ENCODE measurements at places on chromosomes 7 and 10.

GRCh38 chr7:13717031-13717430, 272.4 kb downstream of the ETV1 start:
- no peak for DNase-seq

- no peak for DNase-seq
Measured at GRCh38 chr10:79417266-79417665, 28.2 kb downstream of the ZCCHC24 start.

DNA sequence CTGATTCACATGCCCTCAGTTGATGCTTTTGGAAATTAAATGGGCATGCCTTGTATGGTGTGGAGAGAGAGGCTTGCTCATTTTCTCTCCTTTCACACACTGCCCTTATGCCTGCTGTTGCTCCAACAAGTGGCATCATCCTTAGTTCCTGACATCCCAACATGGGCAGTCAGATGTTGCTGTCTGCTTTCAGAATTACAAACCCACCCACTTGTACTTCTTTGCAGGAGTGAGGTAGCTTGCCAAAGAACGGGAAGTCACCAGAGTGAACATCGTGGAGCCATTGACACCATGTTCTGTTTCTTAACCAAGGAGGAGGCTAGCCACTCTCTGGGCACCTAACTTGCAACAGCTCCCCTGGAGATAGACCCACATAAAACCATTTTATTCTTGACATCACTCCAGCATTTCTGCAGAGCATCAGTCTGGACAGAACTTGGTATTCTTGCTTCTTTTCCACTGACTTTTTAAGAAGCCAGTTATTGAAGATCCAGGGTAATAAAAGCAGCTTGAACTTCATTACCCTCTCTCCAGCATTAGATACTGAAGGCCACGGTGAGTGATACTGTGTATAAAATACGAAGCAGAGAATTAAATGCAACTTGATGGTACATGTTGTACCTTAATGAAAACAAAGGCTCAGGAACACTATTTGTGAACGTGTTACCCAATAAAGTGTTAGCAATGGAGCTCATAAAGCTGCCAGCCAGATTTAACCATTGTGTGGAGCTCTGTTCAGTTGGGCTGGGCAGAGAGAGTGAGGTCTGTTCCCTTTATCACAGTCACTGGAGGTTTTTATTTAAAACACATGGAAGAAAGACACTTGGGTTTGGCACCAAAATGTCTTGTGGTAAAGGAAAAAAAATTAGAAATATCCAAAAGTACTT, 195.8 kb upstream of the HABP2 start:
- no peak for DNase-seq

GRCh38 chr7:40828686-40829600, 694.1 kb downstream of the SUGCT start:
- no peak for DNase-seq

GRCh38 chr10:5735119-5735518, 50.5 kb downstream of the TASOR2 start:
- DNase-seq, result no peak

- no peak for DNase-seq
Measured at GRCh38 chr7:8378349-8379019, 54.9 kb upstream of the NXPH1 start.

DNA sequence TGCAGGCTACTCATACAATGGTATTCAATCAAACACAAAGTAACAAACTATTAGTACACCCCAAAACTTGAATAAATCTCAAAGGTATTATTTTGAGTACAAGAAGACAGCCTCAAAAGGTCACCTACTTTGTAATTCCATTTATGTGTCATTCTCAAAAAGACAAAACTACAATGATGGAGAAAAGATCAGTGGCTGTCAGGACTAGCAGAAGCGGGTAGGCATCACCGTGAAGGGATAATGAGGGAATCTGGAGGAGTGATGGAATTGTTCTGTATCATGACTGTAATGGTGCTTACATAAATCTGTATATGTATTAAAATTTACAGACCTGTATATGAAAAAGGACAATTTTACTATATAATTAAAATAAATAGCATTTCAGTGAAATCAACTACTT, 37.0 kb downstream of the COG5 start:
- DNase-seq, result no peak

DNA sequence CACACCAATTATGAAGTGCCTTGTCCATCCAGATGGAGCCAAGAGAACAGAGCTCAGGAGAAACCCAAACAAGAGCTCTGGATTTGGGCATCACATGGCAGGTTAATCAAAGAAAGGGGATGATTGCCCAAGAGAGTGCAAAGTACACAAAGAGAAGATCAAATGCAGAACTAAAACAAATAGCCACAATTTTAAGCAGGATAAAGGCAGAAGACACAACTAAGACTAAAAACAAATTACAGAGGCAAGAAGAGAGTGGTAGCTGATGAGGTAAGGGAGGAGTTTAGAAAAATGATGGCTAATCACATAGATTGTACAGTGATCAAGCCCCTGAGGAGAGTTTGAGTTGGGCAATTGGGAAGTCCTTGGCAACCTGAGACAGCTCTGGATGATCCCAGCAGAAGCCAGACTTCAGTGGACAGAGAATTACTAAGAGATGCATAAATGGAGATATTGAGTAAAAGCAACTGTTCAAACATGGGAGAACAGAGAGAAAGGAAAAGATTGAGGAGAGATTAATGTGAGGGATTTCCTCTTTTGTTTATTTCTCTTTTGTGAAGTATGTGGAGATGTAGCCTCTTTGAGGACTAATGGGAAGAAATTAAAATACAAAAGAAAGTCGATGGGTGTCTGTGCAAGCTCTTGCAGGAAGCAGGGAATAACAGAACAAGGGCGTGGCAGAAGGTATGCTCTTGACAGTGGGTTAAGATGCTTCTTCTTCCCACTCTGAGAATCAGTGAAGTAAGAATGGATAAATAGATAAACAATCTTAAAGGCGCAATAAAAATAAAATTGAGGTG, 101.9 kb downstream of the LRRN3 start:
- no peak for DNase-seq

DNA sequence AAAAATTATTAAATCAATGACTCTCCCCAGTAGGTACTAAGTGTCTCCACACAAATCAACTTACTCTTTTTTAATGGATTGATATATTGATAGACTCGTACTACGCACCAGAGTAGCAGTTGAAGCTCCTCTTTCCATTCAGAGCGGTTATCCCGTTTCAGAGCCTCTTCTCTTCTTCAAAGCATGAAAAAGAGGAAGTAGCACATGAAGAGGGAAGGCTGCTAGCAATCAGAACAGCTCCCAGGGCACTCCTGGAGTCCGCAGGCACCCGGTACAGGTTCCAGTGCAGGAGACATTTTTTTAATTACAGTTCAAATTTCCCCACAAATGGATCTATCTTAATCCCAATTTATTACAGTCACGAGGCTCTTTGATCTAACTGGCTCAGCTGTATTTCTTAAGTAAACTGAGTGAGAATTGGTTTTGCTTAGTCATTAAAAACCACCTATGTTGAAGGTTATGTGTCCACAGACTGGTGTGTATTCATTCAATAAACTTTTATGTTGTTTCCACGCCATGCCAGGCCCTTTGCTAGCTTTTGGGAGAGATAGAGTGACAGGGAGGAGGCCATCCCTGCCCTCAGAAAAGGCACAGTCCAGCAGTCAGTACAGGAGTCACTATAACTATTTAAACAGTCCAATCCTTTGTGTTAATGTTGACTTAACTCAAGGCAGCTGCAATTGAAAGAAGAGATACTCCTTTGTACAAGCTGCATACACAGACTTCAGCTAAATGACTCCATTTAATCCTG, 32.1 kb upstream of the CALN1 start:
- DNase-seq, result no peak

- no peak for DNase-seq
Measured at GRCh38 chr7:28107960-28108359, 72.6 kb downstream of the JAZF1 start.

GRCh38 chr10:121308020-121308419, 290.2 kb downstream of the FGFR2 start:
- DNase-seq, result no peak

- DNase-seq, result no peak
Measured at GRCh38 chr7:22561895-22562593, 62.1 kb upstream of the STEAP1B start.

GRCh38 chr7:36527549-36527913, 137.9 kb downstream of the ANLN start:
- DNase-seq, result no peak

DNA sequence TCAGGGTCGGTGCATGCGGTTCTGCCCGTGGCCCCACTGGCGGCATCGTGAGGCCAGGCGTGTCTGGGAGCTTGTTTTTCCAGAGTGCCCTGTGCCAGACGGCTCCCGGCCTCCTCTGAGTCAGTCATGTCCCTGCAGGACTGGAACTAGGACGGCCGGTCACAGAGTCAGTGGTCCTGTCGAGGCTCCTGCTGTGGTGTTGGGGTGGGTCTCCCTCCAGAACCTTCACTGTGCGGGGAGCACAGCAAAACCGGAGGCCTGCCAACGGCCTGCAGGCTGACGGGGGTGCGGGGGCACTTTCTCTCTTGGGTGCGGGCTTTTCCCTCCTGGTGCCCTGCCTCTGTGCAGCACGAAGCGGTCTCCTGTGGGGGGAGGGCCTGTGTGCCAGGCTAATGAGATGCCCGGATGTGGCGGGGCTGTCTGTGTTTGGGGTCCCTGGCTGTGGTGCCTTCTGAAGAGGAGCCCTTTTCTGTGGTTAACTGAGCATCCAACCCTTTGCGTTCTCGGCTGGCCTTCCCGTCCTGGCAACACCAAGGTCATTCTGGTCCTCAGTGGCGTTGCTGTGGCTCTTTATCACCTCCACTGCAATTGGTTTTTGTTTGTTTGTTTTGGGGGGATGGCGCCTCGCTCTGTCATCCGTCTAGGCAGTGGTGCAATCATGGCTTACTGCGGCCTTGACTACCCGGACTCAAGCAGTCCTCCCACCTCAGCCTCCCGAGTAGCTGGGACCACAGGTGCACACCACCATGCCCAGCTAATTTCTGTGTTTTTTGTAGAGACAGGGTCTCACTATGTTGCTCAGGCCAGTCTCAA, 8.0 kb downstream of the GET4 start:
- DNase-seq, result no peak

DNA sequence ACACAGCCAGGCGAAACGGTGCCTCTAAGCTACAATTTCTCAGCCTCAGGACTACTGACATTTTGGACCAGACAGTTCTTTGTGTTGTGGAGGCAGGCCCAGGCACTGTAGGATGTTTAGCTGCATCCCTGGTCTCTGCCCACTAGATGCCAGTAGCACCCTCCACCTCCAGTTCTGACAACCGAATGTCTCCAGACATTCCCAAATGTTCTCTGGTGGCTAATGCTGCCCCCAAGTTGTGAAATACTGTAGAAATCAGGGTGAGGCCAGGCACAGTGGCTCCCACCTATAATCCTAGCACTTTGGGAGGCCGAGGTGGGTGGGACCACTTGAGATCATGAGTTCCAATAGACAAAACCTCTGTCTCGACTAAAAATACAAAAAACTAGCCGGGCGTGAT, 18.2 kb downstream of the HNRNPF start:
- no peak for DNase-seq

GRCh38 chr7:117325836-117326235, 3.0 kb upstream of the WNT2 start:
- no peak for DNase-seq

DNA sequence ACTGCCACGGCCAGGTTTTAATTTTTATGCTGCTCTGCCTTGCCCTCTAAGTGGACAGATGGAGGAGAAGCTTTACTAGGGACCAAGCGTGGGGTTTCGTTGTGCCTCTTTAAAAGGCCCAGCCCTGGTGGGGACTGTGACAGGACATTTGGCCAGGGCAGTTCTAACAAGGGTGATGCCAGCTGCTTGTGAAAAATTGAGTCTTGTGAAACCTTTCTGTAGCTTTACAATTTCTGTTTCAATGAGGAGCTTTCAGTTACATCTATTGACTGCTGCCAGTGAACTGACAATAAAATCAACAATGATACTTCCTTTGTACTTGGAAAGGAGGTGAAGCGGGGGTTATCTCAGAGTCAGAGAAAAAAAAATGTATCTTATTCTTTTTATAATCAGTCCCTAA, 233.1 kb upstream of the CSTF2T start:
- DNase-seq, result no peak

DNA sequence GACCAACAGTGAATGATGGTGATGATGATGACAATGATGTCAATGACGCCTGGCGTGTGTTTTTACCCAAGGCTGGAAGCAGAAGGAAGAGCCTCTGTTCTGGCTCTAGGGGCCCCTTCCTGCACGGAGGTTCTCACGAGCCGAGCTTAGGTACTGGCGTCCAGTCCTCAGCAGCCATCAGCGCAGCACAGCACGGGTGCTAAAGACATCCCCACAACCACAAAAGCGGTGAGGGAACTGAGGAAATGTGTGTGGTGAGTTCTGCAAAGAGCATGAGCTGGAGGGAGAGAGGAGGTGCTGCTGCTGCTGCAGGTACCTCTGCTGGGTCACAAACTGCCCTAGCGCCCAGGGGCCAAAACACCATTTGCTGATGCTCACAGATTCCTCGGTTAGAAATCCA, 81.6 kb downstream of the SFMBT2 start:
- no peak for DNase-seq

GRCh38 chr10:114420811-114421485, 16.6 kb upstream of the AFAP1L2 start:
- DNase-seq, result no peak

DNA sequence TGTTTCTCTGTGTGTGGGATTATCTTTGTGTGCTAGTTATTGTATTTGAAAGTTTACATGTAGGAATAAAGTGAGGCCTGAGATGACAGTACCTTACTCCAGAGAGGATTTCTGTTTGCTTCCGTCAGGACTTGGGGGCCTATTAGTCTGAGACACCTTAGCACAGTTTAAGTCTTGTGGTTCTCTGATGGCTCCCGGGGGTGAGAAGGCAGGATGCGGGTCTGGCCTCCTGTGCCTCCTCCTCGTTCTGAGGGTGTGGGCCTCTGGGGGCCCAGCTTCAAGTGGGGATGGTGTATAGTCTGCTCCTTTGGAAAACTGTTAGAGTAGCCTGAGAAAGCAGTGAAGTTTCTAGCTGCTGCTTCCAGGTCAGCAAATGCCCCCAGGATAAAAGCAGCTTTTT, 12.4 kb downstream of the MTURN start:
- DNase-seq, result no peak

- no peak for DNase-seq
Measured at GRCh38 chr7:50497068-50497642, 47.0 kb upstream of the FIGNL1 start.

- DNase-seq, result no peak
Measured at GRCh38 chr7:87961754-87962153, 27.7 kb downstream of the ADAM22 start.

DNA sequence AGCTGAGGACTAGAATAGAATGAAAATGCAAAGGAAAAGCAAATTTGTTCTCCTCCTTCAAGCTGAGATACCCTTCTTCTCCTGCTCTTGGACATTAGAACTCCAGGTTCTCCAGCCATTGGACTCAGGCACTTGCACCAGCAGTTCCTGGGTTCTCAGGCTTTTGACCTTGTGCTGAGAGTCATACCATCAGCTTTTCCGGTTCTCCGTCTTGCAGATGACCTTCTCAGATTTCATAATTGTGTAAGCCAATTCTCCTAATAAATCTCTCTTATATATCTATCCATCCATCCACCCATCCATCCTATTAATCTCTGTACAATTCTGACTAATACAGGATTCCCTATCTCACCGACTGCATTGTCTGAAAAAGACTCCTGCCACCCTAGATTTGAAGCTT, 108.3 kb downstream of the AHR start:
- no peak for DNase-seq
